Skin of body (tissue), 3 donors: ENCODE measurements at places on chromosomes 6 and 20.

- no peak for DNase-seq
These were observed 3.0 kb downstream of the THBD start for GRCh38 chr20:23046431-23046830.

GRCh38 chr6:140285471-140285870, 911.0 kb upstream of the CITED2 start:
- no peak for DNase-seq

DNA sequence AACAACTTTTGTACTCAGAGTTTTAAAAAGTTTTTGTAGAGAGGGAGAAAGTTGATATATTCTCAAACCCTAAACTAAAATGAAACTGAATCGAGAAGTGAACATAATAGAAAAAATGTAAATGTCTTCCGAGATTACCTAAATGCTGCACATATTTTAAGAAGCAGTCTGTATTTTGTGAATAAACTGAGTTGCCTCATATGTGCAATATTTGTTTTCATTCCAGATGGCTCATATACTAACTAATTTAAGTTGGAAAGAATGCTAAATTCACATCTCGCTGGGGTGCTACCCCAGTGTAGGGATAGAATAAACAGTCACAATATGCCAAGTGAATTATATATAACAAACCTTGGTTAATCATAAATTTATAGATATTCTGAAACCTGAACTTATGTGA, 285.9 kb upstream of the THEMIS start:
- DNase-seq, result no peak

DNA sequence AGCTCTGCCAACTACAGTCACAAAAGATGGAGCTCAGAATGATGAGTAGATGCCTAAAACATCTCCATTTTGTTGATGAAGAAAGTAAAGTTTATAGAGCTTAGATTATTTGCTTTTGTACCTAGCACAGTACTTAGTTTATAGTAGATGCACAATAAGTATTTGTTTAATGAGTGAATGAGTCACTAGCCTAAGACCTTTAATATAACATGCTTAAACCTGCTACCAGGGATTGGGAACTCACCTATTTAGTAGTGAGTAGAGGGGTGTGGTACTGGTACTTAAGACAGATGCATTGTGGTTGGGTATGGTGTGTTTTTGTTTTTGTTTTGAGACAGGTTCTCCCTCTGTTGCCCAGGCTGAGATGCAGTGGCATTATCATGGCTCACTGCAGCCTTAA, 35.8 kb downstream of the TRIM38 start:
- no peak for DNase-seq

GRCh38 chr6:110449541-110449895, 26.9 kb downstream of the SLC22A16 start:
- no peak for DNase-seq

- no peak for DNase-seq
These were observed 1.6 kb upstream of the DSN1 start for GRCh38 chr20:36775196-36775595.

- no peak for DNase-seq
These were observed 950.7 kb upstream of the FLRT3 start for GRCh38 chr20:15288106-15288505.

GRCh38 chr6:140445474-140446004, 1071.1 kb upstream of the CITED2 start:
- no peak for DNase-seq

DNA sequence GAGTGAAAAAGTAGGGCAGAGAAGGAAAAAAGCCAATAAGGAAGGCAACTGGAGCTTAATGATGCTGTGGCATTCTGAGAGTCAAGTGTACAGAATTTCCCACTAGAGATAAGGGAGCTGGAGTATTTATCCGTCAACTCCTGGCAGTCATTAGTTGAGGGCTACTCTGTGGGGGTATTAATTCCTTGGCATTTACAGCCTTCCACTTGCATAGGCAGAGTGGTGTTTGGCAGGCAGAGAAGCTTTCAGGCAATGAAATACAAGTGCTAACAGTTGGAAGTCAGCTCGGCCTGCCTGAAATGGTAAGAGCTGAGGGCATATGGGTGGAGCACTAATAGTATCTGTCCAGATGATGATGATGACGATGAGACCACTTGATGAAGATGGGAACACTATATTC, 207.3 kb upstream of the FLRT3 start:
- DNase-seq, result no peak

GRCh38 chr6:137637121-137637520, 142.9 kb upstream of the OLIG3 start:
- peak; percentile 86 for DNase-seq

GRCh38 chr6:20954315-20954714, 420.1 kb downstream of the CDKAL1 start:
- DNase-seq, result no peak

DNA sequence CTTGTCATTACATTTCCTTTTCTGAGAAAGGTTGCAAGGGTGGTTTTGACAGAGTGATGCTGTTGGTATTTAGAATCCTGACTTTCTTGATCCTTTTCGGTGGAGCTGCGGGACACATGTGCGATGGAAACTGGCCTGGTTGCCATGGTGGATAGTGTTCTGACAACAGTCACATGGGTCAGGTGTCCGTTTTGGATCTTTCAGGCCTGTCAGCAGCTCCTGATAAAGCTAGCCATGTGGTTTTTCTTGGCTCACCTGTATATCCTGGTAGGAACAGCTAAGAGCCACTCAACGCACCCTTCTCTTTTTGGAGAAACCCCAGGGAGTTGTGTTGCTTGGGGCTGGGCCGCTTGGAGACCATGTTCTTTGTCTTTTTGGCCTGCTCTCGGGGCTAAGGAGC, 177.4 kb downstream of the MTFR2 start:
- DNase-seq, result no peak

DNA sequence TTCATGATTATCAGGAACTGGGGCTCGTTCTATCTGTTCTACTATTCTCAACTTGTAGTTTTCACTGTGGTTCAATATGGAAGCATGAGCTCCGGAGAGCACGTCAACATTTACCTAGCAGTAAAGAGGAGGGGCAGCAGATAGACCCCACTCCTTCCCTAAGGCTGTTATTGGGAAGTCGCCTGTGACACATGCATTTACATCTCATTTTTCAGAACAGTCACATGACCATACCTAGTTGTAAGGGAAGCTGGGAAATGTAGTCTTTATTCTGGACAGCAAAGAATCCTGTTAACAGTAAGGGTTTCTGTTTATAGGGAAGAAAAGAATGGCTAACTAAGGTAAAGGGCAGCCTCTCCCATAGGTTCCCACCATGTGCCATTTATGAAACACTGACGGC, 158.3 kb downstream of the ZFP64 start:
- DNase-seq, result no peak

- no peak for DNase-seq
These were observed 14.9 kb downstream of the PEX3 start for GRCh38 chr6:143465546-143465945.

DNA sequence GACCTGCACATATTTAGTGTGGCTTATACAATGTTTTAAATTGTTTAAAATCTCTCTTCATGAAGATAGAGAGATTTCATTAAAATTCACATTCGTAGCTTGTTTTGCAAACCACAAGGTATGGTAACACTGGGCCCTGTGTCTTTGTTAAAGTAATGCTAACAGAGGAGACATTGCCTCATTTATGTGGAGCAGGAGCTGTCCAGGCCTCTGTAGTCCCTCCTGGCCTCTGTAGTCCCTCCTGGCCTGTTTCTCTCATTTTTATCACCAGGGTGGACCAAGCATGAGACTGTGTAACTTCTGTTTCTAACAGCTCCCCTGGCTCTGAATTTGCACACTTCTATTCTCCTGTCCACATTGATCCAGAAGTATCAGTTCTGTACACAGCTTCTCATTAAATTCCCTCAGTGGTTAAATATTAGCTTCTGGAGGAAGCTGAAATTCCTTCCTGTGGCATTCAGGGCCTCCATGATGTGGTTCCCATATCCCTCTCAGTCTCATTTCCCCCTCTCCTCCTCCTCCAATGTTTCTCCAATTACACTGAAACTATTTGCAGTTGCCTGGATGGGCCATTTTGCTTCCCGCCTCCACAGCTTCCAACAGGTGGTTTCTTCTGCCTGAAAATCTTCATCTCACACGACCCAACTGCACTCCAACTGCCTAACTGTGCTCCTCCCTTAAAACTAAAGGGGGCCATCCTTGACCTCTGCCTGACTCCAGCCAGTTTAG, 340.4 kb downstream of the SYNE1 start:
- no peak for DNase-seq

DNA sequence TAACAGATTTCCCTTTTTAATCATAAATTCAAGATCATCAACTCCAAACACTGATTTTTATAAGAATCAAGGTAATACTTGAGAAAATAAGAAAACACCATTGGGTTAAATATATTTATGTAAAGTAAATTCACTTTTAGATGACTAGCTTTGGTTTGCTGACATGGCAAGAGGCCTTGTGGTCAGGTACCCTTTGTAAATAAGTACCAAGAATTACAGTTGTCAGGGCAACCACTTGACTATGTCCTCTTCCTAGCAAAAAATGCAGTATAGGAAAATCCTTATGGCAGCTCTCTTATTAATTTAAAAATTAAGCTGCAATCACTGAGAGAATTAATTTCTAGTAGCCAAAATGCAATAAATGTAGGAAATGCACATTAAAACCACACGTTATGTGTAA, 153.8 kb downstream of the INSM1 start:
- DNase-seq, result no peak

GRCh38 chr20:44810391-44811149, at the start of gene RIMS4:
Gene RIMS4 (minus strand): TSS chr20:44810546. CDS start chr20:44810271, 275 bp downstream.
- no peak for DNase-seq

- DNase-seq, result no peak
These were observed 24.9 kb downstream of the TGM2 start for GRCh38 chr20:38139977-38140753.

- no peak for DNase-seq
These were observed 5.1 kb upstream of the BPI start for GRCh38 chr20:38298768-38299288.
